ENCODE measurements at places on chromosomes 3 and 15.

DNA sequence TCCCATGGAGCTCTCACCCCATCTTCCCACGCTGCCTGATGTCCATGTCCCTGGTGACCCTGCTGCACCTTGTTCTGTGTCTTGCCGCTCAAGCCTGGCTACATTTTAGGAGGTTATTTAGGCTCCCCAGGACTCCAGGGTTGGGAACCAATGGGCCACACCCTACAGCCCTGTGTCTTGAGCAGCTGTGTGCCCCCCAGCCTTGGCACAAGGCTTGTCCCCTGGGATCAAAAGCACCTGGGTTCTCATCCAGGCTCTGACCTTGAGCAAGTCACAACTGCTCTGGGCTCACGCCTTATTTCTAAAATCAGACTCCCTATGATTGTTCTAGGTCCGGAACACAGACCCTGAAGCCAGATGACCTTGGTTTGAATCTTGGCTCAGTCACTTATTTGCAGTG is 14.1 kb downstream of the SPSB4 start:
- ATAC-seq, result no peak

DNA sequence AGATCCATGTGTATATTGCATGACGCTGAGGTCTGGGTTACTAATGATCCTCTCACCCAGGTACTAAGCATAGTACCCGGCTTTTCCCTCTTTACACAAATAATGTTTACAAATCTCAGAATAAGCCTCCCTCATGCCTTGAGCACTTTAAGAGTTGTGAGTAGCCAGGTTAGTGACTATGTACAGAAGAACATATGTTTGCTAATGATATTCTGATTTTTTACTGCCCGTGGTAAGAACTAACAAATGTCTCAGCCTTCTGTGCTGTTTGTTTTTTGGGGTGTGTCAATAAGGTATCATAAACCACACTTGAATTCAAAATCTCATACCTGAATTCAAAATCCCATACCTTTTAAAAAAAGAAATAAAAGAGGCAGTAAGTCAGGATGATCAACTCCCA is 59.5 kb downstream of the ABCC5 start:
- no peak for ATAC-seq

- ATAC-seq, result no peak
Measured at GRCh38 chr3:2036076-2036475, 62.6 kb upstream of the CNTN4 start.

DNA sequence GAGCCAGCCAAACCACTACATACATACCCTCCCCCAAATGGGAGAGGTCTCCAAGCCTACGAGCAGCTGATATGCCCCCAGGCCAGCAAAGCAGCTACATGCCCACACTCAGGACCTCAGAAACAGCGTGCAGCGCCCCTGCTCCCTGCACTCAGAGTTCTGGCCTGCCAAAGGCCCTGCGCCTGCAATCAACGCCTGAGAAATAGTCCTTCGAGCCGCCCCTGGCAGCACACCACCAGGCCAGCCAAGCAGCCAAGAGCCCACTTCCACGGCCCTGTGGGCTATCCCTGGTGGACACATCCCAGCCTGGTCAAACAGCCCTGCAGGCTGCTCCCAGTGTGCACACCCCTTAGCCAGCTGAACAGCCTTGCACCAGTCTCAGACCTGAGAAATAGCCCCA is 139.1 kb downstream of the DMXL2 start:
- no peak for ATAC-seq

DNA sequence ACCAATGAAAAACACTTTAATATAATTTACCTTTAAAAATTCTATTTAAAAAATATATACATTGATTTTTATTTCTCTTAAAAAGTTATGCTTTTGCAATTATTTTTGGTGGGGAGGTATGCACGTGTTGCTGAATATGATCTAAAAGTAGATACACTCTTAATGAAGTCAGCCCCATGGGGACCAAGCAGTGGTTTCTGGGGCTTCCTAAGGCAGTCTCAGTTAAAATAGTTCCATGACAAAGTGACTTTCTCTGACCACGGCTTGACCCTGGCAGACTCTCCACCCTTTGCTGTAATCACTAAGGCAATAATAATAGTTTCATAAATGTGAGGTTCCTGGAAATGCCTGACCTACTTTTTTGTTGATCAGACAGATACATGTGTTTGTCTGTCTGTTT is 50.4 kb downstream of the CCR4 start:
- peak; percentile 42 for ATAC-seq

DNA sequence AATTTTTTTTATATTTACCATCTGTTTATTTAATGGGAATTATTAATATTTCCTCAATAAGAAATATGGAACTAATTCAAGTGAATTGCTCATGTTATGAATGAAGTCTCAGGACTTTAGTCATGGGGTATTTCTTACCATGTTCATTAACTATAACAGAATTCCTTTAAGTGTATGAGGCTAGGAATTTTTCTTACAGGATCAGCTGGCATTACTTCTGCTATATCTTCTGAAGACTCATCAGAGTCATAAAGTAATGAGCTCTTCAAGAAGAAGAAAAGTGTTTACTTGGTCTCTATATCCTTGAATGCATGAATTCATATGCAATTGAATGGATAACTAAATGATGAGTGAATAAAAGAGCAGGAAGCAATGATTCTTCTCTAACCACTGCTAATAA is 486.8 kb upstream of the THBS1 start:
- no peak for ATAC-seq

GRCh38 chr15:48144889-48145288 is 24.1 kb downstream of the SLC24A5 start:
- ATAC-seq, result no peak

DNA sequence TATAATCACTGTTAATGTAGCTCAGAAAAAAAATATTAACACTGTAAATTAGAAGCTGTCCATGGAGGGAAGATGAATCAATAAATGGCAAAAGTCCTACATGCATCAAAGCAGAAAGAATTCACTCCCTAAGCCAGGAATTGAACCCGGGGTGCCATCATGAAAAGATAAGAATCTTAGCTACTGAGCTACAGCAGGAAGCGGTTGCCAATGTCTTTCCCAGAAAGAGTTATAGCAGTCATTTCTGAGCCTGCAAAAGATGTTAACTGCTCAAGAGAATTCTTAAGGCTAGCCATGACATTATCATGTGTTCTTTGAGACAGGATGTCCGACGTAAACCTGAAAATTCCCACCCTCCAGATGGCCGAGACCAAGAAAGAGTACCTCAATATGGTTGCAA is 47.4 kb upstream of the MKRN3 start:
- no peak for ATAC-seq

DNA sequence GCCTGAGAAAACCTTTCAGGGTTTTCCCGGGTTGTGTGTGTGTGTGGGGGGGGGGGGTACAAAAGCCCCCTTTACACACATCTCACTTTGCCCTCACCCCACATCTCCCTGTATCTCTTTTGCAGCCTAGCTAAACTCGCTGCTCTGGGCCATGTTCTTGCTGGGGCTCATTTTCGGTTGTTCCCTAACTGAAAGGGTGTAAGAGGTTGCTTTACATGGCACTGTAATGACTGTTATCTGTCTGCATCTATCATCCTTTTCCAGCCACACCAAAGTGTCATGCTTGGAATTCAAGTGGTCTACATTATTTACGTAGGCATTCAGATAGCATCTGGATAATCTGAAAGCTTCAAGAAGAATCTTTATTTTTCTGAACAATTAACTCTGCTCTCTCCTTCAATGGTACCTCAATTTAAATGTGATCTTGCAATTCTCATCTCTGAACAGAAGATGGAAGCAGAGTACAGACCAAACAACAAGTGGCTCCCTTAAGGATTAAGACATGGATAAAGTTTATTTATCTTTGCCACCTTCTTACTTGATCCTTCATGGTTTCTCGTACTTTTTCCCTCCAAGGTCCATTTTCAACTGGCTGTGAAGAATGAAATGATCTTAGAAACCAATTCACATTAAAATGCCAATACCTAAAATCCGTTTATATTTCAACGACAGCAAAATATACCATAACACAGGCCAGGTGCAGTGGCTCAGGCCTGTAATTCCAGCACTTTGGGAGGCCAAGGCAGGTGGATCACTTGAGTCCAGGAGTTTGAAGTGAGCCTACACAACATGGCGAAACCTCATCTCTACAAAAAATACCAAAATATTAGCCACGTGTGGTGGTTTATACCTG is 34.9 kb downstream of the DCLK3 start:
- no peak for ATAC-seq

- ATAC-seq, result no peak
Measured at GRCh38 chr3:190366133-190366532, 21.8 kb upstream of the CLDN16 start.

GRCh38 chr3:157865352-157866000 is 240.7 kb downstream of the SHOX2 start:
- no peak for ATAC-seq

GRCh38 chr3:79038636-79039035 is 729.2 kb downstream of the ROBO1 start:
- no peak for ATAC-seq
